ENCODE measurements at places on chromosomes 7 and 10.

DNA sequence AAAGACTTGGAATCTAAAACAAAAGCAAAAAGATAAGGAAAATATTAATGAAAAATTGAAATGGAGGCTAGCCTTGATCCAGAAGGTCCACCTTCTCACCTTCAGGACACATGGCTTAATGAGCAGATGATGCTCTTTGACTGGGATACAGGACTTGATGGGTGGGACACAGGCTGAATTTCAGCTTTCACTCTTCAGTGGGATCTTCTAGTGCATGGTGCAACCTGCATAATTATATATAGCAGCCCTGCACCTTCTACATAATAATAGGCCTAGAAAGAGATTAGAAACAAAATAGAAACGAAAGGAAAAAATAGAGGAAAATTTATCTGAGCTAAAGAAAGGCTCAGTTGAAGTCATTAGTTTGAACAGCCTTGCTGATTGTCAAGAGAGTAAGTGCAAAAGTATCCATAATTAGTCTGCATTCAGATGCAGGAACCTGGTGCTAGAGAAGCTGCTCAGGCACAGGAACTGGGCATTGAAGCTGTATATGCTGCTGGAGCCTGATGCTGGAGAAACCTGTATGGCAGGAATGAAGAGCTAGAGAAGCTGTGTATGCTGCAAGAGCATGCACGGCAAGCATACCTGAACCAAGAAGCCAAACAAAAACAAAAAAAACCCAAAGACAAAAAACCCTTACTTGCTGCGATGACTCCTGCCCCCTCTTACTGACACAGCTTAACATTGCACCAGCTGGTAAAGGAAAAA lies 19.4 kb downstream of the MKLN1 start:
- no peak for DNase-seq

DNA sequence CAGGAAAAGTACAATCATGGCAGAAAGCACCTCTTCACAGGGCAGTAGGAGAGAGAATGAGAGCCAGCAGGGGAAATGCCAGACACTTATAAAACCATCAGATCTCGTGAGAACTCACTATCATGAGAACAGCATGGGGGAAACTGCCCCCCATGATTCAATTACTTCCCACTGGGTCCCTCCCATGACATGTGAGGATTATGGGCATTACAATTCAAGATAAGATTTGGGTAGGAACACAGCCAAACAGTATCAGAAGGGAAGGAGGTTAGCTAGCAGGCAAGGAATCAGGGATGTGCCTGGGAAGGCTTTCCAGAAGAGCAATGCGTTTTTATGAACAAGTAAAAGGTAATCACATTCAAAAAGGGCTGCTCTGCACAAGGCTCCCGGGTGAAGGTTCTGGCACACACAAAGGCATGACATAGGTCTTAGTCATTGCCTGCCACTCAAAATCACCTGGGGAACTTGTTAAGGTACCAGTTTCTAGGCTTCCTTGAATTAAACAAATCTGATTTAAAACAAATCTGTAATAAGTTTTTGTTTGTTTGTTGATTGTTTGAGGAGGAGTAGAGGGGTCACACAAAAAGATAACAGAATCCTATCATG lies 40.9 kb downstream of the BMPER start:
- DNase-seq, result no peak

DNA sequence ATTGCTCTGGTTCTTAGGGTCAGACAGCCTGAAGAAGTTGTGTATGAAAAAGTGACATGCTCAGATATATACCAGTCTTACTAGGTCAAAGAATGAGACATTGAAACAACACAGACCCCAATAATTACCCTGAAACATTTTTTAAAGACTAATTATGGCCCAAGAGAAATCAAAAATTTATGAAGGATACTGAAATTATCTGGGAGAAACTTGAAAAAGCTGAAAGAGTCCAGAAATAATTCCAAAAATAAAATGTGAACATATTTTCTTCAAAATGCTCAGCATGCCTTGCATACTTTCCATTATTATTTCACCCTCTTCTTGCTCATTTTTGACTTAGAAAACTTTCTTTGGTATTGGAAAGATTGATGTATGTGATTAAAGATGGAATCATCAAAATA lies 198.9 kb upstream of the CCDC6 start:
- DNase-seq, result no peak

- peak; percentile 32 for DNase-seq
These were observed 94.3 kb downstream of the DLG5 start for GRCh38 chr10:77832238-77832637.

DNA sequence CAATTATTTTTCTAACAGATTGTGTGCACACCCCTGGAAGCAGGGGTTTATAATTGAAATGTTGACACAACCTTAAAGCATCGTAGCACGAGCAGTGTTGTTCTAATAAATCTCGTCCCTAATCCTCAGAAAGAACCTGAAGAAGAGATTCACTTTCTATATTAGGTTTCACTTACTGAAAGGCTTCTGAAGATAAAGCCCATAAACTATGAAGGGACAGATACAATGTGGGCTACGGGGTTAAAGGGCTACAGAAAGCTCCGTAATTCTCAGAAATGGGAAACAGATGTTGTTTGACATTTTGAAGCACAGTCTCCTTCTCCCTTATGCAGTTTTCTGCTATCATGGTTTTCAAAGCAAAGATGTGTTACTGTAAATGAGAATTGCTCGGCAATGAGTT lies 479.6 kb downstream of the GATA3 start:
- no peak for DNase-seq

DNA sequence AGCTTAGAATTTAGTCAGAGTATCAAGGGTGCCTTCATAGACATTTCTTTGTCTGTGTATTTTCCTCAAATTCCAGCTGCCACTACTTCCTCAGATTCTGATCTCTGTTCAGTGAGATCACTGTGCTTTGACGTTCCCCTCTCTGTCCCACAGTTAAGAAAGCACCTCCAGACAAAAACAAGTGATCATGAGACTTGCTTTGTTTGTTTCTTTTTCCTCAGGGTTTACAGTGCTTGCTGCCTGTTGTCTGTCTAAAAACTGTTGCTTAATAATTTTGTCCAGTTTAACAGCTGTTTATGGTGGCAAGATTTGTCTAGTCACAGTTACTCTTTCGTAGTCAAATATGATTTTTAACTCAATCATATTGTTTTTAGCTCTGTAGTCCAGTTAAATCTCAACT lies 29.1 kb downstream of the TRUB1 start:
- DNase-seq, result no peak

DNA sequence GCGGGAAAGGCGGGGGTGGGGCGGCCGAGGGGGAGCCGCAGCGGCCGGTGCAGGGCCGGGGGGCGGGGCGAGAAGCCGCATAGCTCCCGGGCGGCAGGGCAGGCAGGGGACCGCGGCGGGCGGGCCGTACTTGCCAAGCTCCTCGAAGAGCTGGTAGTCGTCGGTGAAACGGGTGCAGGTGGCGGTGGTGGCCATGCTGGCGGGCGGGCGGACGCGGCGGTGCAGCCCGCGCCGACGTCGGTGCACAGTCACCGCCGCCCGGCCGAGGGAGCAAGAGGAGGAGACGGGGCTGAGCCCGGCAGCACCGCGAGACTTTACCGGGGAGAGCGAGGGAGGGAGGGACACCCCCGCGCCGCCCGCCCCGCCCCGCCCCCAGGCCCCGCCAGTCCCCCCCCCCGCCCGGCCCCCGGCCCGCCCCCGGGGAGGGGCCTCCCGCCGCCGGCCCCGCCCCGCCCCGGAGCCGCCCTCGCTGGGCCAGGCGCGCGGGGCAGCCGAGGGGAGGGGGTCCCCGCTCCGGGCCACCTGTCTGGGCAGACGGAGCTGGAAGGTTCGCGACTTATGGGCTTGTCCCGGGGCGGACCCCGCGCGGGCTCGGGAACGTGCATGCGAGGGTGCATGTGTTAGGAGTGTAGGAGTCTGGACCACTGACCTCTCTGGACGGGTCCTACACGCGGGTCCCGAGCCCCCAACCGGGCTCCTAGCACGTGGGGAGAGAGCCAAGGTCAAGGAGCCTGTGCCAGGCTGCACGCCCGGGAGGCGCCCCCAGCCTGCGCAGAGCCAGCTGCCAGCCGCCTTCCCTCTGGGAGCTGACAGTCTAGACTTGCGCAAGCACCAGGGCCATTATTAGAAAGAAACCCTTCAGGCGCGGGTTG lies at the start of gene CAMK2G:
CAMK2G (minus strand) TSS at position 289 of the 872 bp plus-strand sequence; CDS start at position 195, 94 bp downstream.
- peak; percentile 91 for DNase-seq

DNA sequence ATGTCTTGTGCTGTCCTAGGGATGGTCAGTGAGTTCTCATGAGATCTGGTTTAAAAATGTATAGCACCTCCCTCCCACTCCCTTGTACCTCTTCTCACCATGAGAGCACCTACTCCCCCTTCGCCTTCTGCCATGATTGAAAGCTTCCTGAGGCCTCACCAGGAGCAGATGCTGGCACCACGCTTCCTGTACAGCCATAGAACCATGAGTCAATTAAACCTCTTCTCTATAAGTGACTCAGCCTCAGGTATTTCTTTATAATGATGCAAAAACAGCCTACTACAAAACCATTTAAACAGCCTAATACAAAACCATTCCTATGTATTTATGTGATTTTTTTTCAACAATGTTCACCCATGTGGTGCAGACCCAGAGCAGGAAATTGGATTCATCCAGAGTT lies 32.0 kb downstream of the KDM7A start:
- no peak for DNase-seq

DNA sequence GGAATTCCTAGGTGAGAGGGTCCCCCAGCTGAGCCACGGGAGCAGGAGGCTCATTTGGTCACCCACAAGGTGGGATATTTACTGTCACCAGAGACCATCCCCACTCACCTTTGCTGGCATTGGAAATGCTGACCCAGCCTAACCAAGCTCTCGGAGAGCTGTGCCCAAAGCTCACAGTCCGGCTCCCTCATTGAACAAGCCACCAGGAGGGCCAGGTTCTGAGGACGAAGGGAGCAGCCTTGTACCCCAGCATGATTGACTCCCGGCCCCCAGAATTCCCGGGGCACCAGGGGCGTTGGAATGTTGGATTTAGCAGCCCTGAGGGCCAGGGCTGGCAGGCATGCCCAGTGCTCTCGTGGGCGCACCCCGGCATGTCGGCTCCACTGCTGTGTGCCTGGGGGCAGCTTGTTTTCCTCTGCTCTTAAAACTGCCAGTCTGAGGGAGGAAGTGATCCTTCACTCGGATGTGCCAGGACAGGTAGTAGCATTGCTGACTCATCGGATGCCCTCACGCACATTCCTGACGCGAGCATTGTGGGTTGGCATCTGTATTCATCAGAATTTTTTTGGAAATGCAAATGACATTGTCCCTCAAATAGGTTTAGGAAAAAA lies 23.3 kb downstream of the CLIP2 start:
- no peak for DNase-seq

GRCh38 chr7:44189993-44190872 lies 994 bp upstream of the GCK start:
- no peak for DNase-seq

DNA sequence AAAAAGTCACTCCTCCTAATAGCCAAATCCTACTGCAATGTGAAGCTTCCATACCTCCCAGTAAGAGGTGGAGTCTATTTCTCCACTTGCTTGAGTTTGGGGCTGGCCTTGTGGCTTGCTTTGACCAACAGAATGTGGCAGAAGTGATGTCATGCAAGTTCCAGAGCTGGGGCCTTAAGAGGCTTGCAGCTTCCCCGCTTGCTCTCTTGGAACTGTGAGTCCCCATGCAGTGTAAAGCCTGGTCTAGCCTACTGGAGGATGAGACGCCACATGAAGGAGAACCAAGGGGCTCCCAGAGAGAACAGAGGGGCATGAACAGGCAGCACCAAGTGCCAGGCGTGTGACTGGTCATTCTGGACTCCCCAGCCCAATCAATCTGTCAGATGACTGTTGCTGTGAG lies 58.6 kb upstream of the OPALIN start:
- DNase-seq, result no peak

GRCh38 chr10:16756561-16757221 lies 60.5 kb downstream of the RSU1 start:
- no peak for DNase-seq

- DNase-seq, result peak; percentile 77
These were observed 10.8 kb upstream of the XPNPEP1 start for GRCh38 chr10:109933984-109934565.

- DNase-seq, result no peak
These were observed 78.5 kb downstream of the ZRANB1 start for GRCh38 chr10:125020386-125020785.

DNA sequence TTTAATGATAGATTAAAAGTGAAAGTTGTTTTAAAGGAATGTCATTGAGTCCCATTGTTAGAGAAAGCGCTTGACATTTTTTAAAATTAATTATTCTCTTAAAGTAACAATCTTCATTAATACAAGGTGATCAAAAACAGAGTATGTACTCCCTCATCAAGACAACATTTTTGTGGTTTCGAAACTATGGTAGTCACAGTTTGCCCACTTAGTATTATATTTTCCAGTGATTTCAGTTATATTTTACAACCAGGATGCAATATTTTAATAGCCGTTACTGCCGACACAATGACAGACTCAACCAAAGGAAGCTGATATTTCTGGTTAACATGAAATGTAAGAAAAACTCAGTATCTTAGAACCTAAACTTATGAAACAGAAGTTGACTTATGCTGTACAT lies 31.3 kb downstream of the MKX start:
- no peak for DNase-seq

DNA sequence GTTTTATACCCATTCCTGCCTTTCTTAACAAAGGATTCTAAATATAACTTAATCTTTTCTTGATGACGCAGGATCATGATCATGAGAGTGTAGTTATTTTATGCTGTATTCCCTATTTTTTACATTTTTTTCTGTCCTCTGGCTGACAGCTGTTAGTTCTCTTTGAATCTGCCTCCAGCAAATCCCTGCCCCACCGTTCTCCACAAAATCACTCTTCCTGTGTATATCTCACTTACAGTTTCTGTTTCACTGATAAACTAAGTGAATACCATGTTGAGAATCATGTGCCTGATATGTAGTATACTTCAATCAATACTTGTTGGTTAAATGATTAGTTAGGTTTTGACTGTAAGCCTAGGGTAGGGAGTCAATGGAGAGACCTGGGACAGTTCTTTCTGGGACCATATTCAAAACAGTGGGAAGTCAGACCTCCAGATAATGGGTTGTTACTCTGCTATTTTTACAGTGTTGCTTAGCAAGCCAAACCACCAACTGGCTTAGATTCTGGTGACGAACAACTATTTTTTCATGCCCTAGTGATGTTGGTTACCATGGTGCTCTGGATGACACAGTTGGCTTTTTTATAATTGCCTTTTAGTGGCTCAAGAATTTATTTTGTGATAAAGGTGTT lies 12.8 kb downstream of the CNNM1 start:
- DNase-seq, result no peak

GRCh38 chr7:51224811-51225595 lies 91.6 kb downstream of the COBL start:
- DNase-seq, result no peak

GRCh38 chr7:24604630-24605029 lies 31.4 kb downstream of the PALS2 start:
- no peak for DNase-seq

Data from CD8-positive, alpha-beta memory T cell (primary cell).